ENCODE measurements at places on chromosomes 7 and 10.

DNA sequence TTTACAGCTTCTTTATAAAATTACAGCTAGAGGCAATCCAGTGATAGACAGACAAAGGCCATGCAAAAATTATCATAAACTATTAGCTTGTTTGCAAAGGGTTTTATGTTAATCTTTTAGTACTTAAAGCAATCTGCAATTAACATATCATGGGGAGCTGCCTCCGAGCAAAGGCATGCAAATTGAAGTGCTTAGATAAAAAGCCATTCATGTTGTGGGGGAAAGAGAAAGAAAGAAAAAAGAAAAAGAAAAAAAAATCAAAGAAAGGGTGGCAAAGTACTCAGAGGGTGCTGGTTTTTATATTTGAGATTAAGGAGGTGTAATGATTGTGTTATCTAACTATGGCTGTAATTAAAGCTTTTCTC, 799.5 kb downstream of the LRMDA start:
- no peak for DNase-seq

DNA sequence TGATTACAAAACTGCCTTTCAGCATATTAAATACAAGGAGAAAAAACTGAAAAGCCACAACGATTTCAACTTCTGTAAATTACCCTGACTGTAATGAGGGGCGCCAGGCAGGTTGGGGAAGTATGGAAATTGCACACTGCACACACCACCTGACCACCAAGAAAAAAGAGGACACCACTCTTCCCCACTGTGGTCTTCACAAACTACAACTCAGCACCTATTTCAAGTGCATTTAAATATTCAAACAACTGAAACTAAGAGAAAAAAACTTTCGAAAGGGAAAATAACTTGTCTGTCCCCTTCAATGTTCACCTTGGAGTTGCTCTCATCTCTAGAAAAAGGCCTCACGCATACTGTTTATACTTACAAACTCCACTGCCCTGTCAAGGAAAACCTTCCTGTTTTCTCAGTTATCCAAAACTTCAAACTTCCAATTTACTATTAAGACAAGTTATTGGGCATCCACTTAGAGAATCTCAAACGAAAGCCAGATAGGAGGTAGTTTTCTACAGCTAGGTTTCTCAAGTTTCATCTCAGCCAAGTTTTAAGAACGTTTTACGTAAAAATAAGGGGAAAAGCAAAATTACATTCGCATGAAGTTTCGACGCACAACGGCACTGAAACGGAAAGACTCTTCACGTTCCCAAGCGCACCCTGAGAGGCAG, 1.4 kb downstream of the LARP4B start:
- DNase-seq: no peak

- DNase-seq: no peak
Measured at GRCh38 chr7:73555411-73555982, 2.0 kb downstream of the BCL7B start.

GRCh38 chr7:77794000-77794399, 4.2 kb downstream of the TMEM60 start:
- no peak for DNase-seq

DNA sequence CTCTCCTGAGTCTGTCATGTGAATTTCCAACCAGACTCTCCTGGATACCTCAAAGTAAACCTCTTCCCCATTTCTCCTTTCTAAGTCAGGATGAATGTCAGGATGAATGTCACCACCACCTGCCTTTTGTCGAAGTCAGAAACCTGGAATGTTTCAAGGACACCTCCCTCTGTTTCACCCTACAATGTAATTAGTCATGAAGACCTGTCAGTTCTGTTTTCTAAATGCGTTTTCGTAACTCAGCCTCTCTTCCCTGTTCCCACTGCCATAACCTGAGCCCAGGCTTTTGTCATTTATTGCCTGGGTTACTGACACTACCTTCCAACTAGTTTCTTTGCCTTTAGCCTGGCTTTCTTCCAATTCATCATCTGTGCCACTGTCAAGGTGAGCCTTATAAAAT, 5.5 kb upstream of the STN1 start:
- no peak for DNase-seq

- peak; percentile 36 for DNase-seq
Measured at GRCh38 chr10:13066527-13066926, 33.4 kb upstream of the OPTN start.

DNA sequence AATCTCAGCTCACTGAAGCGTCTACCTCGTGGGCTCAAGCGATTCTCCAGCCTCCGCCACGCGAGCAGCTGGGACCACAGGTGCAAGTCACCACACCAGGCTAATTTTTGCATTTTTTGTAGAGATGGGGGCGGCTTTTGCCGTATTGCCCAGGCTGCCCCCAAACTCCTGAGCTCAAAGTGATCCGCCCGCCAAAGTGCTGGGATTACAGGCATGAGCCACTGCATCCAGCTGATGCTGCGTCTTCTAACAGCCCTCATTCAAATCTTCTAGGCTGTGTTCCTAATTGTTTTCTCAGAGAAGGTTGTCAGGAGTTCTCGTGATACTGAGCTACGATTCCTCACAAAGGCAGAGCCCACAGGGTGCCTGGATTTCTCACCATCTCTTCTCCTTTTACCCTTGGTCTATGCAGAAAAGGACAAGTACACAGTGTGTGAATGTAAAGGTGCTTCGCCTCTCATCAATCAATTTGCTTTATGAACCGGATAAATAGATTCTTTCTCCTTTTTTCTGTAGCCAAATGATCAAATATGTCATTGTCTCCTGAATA, 247.3 kb upstream of the PTN start:
- no peak for DNase-seq

- DNase-seq: no peak
Measured at GRCh38 chr10:34524369-34525091, 290.6 kb downstream of the PARD3 start.

DNA sequence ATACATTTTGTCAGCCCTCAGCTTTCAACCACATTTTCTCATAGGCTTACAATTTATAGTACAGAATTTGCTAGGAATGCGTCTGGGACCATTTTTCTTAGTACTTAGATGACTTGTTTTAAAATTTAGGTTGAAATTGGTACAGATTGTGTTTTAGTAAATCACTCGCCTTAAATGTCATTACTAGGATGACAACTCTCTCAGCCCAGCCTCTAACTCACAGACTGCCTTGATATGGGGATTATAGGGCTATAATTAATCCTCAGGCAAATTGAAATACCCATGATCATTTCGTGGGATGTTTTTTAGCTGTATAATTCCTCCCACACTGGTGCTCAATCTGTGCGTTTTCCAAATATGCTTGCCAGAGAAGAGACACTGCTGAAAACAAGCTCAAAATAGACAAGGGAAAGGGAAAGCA, 299.7 kb upstream of the AKR1E2 start:
- DNase-seq: no peak

GRCh38 chr7:142563470-142563869, 185.8 kb upstream of the PRSS1 start:
- no peak for DNase-seq

DNA sequence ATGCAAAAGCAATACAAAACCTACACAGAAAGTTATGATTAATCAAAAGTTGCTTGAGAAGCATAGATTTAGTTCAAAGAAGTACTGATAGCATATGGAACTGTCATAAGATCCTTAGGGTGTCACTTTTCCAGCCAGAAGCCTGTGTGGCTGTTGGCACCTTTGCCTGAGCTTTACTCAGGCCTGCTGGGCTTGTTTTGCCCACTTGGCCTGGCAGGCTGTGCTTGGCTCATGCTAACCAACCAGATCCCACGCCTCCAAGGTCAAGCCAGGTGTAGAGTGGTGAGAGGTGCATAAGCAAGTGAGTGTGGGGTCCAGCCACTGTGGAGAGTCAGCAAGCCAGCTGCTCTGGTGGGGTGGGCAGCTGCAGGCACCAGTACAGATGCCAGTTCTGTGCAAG, 12.0 kb upstream of the LIPA start:
- no peak for DNase-seq

DNA sequence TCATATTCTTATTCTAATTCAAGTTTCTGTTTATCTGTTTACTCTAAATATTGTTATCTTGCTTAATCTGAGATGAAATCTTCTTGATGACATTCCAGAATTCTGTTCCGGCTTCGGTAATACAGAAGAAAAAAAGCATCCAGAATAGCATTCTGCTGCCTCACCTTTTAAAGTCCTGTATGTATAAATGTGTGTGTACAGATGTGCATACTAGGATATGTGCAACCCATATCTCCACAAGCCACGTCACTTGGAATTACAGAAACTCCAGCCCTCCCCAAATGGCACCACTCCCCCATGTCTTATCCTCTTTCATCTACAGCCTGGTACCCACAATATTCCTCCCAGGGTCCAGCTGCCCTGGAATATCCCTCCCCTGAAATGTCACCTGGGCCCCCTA, 27.9 kb upstream of the USP6NL start:
- no peak for DNase-seq

DNA sequence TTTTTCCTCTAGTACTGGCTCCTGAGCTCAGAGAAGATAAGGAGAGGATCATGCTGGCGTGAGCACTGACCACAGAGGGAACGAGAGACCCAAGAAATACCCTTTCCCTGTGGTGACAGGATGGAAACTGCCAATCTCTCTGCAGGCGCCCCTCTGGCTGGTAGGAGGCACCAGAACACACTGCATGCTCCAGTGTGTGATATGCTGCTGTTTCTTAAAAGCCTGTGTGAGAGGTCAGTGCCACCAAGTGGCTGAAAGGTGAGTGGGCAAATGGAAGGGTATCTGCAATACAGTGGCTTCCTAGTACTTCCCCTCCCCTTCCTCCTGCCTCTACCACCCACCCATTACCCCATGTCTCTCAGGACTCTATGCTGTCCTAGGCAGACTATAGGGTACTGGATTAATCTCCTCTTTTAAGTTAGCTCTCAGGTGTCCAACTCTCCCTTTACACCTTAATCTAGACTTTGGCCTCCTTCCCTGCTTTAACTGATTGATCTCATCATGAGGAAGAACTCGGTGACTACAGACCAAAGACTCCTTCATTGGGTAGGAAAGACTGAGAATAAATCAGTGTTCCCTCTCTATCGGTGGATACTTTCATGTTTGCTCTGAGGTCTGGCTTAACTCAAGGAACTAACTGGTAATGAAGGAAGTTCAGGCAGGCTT, 283.6 kb downstream of the ADRA2A start:
- DNase-seq: peak; percentile 68

DNA sequence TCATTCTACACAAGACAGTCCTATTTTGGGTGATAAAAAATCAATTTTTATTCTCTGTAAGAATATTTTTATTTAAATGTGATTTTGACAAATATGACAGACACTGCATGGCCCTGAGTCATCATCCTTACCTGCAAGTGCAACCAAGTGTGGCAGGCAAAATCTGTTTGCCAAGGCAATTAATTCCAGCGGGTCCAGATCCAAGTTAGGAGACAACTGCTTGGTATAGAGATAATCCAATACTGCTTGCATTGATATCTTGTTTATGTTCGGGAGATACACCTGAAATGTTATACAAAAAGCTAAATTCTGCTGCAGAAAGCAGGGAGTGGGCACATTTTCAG, 66.2 kb downstream of the RHOBTB1 start:
- DNase-seq: no peak

GRCh38 chr10:18713077-18713476, 53.8 kb downstream of the ARL5B start:
- DNase-seq: no peak

DNA sequence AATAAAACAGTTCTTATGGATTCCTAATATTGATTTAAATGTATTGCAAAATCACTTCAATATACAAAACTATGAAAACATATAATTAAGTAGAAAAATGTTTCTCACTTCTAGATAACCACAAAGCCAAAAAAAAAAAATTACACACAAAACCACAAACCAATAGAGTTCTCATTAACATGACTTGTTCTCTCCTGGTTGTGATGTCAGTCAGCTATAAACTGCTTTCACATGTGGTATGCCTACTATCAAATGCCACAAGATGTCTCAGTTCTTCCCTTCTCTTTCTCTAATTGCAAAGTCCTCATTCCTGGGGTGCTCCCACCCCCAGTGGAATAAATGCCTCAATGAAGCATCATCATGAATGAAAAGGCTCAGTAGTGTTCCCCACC, 16.6 kb downstream of the GNAI1 start:
- DNase-seq: no peak

- DNase-seq: no peak
Measured at GRCh38 chr7:105325216-105325904, 63.4 kb downstream of the SRPK2 start.

- no peak for DNase-seq
Measured at GRCh38 chr10:51985336-51985735, 285.9 kb upstream of the CSTF2T start.

DNA sequence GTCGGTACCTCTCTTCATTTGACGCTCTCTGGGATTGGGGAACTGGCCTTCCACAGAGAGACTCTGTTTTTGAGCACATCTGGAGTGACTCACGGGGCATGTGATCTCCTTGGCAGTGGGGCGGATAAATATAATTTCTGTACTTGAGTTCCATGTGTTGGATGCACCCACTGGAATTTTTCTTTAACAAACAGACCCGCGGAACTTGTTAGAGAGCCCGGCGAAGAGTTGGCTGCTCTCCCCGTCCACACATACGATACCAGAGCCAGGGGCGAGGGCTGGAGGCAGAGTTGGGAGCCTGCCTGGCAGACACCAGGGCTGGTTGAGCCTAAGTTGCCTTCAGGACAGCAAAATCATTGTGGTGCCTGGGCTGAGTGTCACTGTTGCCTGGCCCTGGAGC, at the start of gene FAM180A:
FAM180A (minus strand) TSS at position 44 of the 400 bp plus-strand sequence. CDS start 233 bp downstream, outside the sequence.
- no peak for DNase-seq

DNA sequence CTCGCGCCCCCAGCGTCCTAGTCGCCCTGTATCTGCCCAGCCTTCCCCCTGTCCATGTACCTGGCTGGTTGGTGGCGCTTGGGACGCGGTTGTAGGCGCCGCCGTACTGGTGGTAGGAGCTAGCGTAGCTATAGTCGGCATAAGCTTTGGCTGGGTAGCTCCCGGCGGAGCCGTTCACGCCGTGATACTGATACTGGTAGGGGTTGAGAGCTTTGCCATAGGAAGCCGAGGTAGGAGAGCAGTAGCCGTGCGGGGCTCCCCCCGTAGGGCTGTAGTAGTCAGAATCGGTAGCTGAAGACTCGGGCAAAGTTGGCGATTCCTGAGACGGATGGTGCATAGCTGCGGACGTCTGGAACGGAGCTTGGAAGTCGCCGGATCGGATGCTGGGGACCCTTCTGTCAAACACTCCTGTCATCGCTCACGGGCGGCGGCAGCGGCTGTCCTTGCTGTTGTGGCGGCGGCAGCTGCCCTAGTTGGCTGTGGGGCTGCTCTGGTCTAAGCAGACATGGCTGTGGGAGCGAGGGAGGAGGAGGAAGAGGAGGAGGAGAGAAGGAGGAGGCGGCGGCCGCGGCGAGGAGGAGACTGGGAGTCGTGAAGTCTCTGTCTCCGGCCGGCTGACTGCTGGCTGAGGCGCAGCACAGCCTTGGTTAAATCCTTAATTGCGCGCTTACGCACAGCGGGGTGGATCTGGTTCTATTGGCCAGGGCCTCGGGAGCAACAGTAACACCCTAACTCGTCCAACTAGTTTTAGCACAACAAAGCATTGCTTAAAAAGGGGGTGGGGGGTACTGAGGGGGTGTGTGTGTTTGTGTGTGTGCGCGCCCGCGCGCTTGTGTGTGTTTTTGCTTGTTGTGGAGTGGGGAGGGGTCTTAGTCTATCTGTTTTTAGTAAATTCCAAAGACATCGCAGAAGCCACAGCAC, at the start of gene DLX5:
DLX5 (minus strand) TSS at position 623 of the 921 bp plus-strand sequence; CDS start at position 415, 208 bp downstream.
- peak; percentile 74 for DNase-seq

- peak; percentile 11 for DNase-seq
Measured at GRCh38 chr7:15688911-15689310, 2.4 kb upstream of the MEOX2 start.

- DNase-seq: peak; percentile 76
Measured at GRCh38 chr10:88932539-88933256, 19.9 kb downstream of the ACTA2 start.

Data from iPS-NIHi11 (cell line).